ENCODE measurements at places on chromosomes 5 and 9. TPM values are rescaled to one million over a fixed set of nuclear protein-coding genes. Genes with fewer than 3 reads are reported as not detected.

The PRSS3 gene
- total RNA-seq = not detected

GRCh38 chr5:57410374-57411320 lies 72.0 kb downstream of the ACTBL2 start:
- no peak for DNase-seq

DNA sequence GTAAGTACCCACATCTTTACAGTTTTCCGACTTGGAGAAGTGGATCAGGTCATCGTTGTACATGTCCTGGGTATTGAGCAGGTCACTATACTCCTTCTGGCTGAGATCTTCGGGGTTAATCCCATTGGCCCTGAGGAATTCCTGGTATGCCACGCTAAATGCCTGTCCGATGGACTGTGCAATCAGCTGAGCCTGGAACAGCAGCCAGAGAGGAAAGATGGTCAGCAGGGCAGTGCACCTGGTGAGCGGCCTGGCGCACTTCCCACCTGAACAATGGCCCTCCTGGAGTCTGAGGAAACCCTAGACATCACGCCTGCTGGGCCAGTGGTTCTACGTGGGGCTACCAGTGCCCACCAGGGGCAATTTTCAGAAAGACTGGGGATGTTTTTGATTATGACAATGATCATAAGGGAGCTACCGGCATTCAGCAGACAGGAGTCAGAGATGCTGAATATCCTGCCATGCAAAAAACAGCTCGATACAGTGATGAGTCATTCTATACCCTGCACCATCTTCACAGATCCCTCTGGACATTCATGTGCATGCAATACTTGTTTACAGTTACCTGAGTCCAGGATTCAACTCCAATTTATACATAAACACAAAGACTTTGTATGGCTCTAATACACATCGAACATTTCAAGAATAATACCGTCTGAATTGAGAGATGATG lies 127.2 kb downstream of the ENTREP1 start:
- no peak for DNase-seq

GRCh38 chr5:122907276-122907675 lies 61.9 kb downstream of the SNX24 start:
- DNase-seq = no peak

- no peak for DNase-seq
These were observed 29.2 kb upstream of the GLRA1 start for GRCh38 chr5:151953833-151954232.
